Activated T-helper 1 cell treated with Interleukin-2 at 50 U/mL for 16 hours (primary cell): ENCODE measurements at places on chromosomes 2 and 18.

DNA sequence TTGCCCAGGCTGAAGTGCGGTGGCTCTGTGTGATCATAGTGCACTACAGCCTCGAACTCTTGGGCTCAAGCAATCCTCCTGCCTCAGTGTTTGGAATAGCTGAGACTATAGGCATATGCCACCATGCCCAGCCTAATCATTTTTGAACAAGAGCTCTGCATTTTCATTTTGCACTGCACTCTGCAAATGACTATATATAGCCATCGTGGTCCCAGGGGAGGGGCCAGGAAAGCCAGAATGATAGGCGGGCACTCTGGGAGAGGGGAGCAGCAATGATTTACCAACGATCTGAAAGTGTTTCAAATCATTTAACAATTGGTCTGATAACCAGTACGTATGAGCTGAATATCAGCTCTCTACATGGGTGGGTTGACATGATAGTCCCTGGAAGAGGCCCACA is 22.3 kb upstream of the ST3GAL5 start:
- DNase-seq: no peak

GRCh38 chr2:221025398-221025797 is 546.7 kb downstream of the EPHA4 start:
- no peak for DNase-seq

GRCh38 chr2:121992700-121993099 is 237.2 kb downstream of the TSN start:
- no peak for DNase-seq

- DNase-seq: no peak
Observed at GRCh38 chr2:128313091-128313836, 5.4 kb downstream of the HS6ST1 start.

GRCh38 chr2:49175831-49176230 is 21.5 kb upstream of the FSHR start:
- no peak for DNase-seq

DNA sequence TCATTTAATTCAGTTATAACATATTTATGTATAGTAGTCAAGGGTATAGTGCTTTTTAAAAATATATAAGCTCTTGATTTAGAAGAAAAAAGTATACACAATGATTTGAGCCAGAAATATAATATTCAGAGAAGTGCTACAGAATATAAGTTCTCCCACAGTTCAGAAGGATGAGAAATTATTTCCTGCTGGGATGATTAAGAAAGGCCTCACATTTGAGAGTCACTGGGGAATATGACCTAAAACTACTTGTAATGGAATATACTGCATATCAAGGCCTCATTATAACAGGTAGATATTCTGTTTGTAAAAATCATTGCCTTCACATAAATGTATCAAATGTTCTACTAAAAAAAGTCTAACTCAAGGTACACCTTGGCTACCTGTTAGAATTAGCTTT is 203.5 kb downstream of the MBD2 start:
- DNase-seq: no peak

DNA sequence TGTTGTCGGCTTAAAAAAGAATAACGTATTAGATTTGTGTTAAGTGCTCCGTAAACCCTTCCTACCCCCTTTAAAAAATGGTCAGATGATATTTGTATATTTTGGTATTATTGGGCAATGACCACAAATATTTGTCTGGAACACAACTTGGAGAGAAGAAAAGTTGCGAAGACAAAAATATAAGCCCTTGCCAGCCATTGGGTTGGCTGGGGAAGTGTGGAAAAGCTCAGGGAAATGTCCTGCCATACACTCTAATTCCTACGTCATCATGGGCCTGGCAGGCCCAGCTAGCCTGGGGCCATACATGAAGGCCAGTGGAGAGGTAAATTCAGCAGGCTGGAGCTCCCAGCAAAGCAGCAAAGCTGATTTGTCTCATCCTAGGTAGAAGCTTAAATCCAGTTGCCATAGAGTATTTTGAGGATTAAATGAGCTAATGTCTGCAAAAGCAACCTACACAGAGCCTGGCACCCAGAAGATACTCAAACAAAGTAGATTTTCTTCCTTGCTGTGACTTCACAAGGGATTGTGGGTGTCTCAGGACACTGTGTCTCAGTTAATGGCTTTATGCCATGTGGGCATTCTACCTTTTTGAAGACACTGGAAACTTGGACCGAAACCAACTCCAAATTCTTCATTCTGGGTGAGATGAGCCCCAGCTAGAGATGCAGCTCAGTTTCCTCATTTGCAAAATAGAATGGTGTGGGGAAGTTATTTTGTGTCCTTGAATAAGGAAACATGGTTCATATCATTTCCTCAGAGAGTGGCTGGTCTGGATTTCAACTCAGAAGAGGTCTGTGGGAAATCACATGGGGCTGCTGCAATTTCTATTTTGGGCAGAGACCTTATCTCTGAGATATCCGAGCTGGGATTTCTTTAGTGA is 87.9 kb upstream of the MAP4K3 start:
- DNase-seq: no peak

GRCh38 chr2:26620031-26620605 is 21.0 kb downstream of the CIB4 start:
- no peak for DNase-seq

DNA sequence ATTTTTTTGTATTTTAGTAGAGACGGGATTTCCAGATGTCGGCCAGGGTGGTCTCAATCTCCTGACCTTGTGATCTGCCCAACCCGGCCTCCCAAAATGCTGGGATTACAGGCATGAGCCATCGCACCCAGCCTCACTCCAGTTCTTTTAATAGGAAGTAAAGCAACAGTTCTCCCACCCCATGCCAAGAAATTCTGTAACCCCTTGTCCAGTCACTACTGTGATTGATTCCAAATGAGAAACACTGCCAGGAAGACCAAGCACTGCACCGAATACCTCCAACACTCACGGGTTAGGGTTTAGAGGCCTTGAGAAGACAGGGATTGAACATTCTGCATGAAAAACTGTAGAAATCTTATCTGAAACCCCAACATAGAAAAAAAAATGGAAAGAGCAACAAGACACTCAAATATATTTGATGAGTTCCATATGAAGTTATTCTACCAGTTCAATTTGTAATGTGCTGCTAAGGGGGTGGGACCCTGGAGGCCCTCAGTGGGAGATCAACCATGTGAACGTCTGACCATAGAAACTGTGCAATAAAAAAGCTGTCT is 48.2 kb upstream of the BIN1 start:
- no peak for DNase-seq

GRCh38 chr2:235008584-235009044 is 56.8 kb downstream of the SH3BP4 start:
- DNase-seq: no peak

- DNase-seq: no peak
Observed at GRCh38 chr2:240539906-240540305, 17.9 kb downstream of the ANKMY1 start.

- no peak for DNase-seq
Observed at GRCh38 chr2:129004485-129004884, 685.8 kb upstream of the HS6ST1 start.

- no peak for DNase-seq
Observed at GRCh38 chr2:78281164-78281563, 744.3 kb upstream of the REG3G start.

- DNase-seq: no peak
Observed at GRCh38 chr2:191693166-191693565, 15.2 kb downstream of the NABP1 start.

DNA sequence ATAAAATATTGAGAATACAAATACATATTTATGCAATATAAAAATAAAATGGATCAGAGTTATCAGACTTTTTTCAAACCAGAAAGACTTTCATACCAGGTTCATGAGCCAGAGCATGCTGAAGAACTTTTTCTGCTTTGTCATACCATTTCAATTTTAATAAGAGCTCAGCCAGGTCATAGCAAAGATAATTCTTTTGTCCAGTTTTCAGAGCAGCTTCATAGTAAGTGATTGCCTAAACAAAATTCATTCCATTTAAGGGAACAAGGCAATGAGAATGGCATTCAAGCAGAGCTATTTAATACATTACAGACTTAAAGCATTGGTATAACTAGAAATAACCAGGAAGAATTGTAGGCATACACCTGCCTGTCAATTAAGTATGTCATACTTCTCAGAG is 42.3 kb downstream of the TTC21B start:
- no peak for DNase-seq

DNA sequence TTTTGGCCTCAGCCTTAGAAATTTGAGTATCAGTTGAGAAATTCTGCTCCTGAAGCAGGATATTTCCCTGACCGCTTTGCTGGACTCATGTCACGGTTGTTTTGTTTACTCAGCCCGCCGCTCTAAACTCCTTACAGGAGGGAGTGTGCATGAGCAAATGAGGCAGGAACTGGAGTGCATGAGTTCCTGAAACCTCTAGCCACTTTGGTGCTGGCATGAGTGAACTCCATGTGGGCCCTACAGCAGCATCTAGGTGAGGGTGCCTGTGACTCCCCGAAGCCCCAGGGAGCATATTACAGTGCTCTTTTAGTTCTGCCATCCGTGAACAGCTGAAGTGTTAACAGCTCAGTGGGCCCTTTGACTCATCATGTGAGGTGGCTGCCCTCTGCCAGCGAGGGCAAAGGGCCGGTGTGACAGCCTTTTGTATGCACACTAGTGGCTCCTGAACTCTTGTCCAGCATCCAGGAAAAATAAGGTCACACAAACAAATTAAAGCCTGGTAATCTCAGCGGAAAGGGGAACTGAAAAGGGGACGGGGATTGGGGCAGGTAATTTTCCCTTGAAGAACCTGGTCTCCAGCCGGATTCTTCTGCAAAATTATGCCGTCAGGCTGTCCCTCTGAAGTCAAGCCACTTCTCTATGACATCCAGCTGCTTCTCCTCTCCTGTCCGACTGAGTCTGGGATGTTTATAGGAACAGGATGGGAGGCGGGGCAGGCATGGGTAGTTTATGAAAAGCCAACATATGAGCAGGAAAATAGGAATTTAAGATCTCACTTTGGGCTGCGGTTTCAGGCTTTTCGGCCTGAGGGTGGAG is 1668.7 kb downstream of the SUCLG1 start:
- DNase-seq: no peak

GRCh38 chr2:22276696-22277095 is 1108.3 kb upstream of the KLHL29 start:
- no peak for DNase-seq

- DNase-seq: no peak
Observed at GRCh38 chr2:174618179-174618578, 20.6 kb upstream of the WIPF1 start.

GRCh38 chr2:17057109-17058017 is 391.7 kb upstream of the CYRIA start:
- DNase-seq: no peak

- DNase-seq: no peak
Observed at GRCh38 chr2:226063704-226064440, 664.4 kb downstream of the NYAP2 start.

DNA sequence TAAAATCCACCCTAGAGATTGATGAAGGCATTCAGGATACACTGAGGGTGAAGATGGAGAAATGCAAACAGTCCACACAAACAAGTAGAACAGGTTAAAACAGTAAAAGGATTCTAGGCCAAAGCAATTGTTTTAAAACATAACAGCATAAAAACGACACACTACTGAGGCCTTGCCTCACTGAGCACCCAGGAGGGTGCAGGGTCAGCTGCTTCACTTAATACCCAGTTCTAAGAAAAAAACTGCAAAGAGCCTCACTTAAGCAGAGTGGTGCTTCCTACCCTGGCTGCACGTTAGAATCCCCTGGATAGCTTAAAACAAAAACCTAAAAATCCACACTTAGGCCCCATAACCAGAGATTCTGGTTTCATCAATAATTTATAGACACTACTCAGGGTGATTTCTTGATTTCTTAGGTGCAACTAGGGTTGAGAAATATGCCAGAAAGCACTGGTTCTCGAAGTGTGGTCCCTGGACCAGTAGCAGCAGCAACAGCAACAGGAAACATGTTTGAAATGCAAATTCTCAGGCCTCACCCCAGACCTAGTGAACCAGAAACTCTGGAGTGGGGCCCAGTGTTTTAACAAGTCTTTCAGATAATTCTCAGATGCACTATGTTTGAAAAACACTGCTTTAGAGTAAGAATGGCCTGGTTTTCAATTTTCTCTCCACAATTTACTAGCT is 279.1 kb downstream of the ZEB2 start:
- no peak for DNase-seq

- no peak for DNase-seq
Observed at GRCh38 chr2:20504174-20504573, 57.3 kb downstream of the RHOB start.

DNA sequence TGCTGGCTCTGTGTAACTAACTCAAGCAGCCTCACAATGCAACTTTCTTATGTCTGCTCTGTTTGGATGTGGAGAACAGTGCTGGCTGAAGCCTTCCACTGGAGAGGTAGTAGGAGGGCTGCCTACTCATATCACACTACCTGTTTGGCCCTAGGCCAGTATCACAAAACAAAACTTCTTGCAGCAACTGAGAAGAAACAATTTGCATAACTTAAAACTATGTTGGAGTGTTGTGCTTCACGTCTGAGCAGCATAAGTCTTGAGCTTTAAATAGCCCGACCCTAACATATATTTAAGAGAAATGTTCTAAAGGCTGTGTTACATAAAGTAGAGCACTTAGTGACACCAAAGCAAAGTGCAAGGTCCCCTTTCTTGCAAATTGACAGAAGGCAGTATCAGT is 204.9 kb upstream of the ACVR2A start:
- no peak for DNase-seq

GRCh38 chr2:240142256-240142775 is 1.9 kb upstream of the OTOS start:
- DNase-seq: no peak

- no peak for DNase-seq
Observed at GRCh38 chr18:74229891-74230290, 61.9 kb downstream of the CYB5A start.
